ENCODE measurements at places on chromosomes 5 and 9.

DNA sequence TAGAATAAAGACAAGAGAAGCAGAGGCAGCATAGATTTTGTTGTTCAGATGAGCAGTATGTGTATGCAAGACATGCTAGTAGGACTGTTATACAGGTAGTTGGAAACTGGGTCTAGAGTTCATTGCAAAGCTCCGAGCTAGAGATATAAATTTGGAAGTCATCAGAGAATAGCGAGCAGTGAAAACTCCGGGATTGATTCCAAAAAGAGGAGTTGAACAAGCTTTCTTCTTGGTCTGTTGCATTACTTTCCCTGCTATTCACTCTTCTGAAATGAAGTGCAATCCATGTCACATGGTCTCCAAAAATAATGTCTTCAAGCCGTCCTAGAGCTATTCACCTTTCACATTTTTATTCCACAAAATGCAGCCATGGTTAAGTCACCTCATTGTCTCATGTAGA is 67.9 kb upstream of the ZNF462 start:
- no peak for DNase-seq

- DNase-seq, result no peak
These were observed 159.7 kb upstream of the VLDLR start for GRCh38 chr9:2461892-2462291.

GRCh38 chr9:134830926-134831720 is 49.5 kb upstream of the FCN2 start:
- no peak for DNase-seq

GRCh38 chr5:93622240-93622885 is 39.3 kb downstream of the NR2F1 start:
- peak; percentile 90 for DNase-seq
